ENCODE measurements at places on chromosomes 5 and 9.
A peak's percentile ranks its signal among the peaks of the same experiment; 100 is the strongest.

DNA sequence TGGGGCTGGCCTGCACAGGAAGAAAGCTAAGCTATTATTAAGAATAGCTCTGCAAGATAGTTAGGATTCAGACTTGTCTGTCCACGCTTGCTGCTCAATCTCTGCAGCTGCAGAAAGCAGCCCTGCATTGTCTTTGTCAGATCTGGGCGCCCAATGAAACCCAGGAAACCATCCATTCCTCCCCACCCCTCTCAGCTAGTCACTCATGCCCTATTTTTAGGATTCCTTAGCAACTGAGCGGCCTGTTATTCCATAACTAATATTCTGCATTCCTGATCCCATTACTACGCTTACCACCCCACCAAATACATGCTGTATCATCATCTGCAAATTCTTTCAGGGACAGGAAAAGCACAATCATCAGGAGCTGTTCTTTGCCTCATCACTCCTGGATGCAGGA lies 52.9 kb upstream of the APC start:
- no peak for DNase-seq

DNA sequence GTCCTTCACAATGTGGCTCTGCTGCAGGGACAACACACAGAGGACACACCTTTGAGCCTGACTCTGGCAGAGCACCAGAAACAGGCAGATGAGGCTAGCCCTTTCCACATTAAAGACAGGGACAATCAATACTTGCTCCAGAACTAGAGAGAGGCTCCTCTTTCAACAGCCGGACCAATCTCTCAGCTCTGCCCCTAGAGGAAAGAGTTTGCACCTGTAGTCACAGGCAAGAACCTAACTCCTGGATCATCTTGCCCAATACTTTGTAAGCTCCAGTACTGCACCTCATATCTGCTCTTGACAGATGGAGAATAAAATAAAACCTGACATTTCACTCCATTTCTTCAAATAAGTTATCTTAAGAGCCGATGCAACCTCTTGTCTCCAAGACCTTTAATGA lies 52.1 kb downstream of the EPB41L4A start:
- no peak for DNase-seq

- no peak for DNase-seq
These were observed 781 bp downstream of the NRG2 start for GRCh38 chr5:140042393-140042642.

DNA sequence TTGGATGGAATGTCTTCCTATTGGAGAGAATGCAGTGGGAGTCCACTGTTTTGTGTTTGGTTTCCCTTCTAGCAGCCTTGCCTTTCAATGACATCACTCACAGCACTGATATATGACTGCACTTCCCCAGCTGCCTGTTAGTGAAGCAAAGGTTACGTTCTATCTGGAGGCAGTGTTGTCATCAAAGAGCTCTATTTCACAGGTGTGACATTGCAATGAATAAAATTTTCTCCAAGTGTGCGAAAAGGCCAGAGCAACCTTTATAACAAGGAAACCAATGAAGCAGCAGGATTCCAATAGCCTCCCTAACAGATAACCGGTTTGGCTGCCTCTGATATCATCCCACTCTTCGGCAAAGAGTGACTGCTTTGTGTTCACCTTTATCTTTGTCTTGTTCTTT lies 523.5 kb upstream of the ZNF608 start:
- DNase-seq, result no peak

DNA sequence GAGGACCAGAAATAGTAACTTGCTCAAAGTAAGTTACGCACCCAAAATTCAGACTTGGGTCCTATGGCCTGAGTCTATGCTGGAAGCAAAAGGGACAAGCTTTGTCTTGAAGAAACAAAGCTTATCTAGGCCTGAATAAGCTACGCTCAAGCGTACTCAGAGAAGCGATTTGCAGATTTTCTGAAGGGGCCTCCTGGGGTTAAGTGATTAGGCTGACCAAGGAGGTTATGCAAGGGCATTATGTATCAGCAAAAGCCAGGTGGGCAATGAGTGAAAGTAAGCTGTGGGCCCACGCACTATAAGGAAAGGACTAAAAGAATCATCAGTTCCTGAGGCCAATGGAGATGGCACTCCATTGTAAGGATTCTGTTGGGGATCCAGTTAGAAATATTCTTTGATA lies 122.1 kb downstream of the SNX18 start:
- no peak for DNase-seq

DNA sequence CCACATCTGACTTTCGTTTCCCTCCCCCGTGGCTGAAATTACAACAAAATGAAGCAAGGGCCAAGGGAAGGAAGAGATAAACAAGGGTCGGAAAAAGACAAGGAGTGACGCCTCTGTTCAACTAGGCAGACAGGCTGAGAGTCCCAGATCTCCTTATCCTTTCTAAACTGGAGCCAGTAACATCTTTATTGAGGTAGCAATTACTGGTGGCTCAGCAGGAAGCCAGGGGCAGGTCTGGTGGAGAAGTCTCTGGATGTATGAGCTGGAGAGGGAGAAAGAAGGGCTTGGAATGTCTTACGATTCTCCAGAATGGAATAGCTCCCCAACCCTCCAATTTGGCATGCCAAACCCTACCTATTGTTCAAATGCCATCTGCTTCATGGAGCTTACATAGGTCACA lies 190.8 kb upstream of the BRINP1 start:
- DNase-seq, result no peak

DNA sequence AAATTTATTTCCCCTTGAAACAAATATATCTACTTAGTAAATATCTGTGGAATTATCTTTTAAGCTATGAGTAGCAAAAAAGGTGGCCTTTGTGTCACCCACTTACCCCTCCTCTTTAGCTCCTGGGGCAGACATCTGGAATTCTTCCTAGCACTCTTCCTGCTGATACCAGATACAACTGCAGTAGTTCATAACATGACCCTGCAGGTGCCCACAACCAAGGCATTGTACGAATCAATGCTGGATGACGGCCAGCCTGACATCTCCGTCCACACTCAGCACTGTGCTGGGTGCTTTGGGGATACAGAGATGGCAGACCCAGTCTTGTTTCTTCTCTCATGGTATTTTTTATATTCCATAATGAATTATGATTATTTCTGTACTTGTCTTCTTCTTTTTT lies 152.3 kb downstream of the GOLPH3 start:
- DNase-seq, result no peak

DNA sequence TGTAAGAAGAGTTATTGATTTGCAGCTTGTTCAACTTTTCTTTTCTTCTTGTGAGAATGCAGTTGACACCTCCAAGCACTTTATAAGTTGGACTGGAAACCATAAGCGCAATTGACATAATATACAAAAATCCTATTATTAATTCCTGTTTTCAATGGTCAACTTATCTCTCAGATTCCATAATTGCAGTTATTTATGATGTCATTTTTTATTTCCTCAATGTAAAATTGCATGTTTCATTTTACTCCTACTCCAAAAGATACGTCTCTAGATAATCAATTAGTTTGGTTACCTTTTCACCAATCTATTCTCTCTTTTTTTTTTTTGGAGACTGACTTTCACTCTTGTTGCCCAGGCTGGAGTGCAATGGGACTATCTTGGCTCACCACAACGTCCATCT lies 1416.1 kb upstream of the CDH6 start:
- no peak for DNase-seq

GRCh38 chr5:157857816-157858526 lies 974 bp downstream of the CLINT1 start:
- peak; percentile 8 for DNase-seq
